Erythroblast (primary cell): ENCODE measurements at places on chromosomes 4 and X.

GRCh38 chr4:6749340-6750171, 33.0 kb upstream of the KIAA0232 start:
- peak; percentile 53 for DNase-seq

- no peak for DNase-seq
These were observed 133.3 kb downstream of the DCK start for GRCh38 chr4:71126719-71127118.

- DNase-seq, result no peak
These were observed 75.8 kb downstream of the DHX15 start for GRCh38 chr4:24508541-24508940.

DNA sequence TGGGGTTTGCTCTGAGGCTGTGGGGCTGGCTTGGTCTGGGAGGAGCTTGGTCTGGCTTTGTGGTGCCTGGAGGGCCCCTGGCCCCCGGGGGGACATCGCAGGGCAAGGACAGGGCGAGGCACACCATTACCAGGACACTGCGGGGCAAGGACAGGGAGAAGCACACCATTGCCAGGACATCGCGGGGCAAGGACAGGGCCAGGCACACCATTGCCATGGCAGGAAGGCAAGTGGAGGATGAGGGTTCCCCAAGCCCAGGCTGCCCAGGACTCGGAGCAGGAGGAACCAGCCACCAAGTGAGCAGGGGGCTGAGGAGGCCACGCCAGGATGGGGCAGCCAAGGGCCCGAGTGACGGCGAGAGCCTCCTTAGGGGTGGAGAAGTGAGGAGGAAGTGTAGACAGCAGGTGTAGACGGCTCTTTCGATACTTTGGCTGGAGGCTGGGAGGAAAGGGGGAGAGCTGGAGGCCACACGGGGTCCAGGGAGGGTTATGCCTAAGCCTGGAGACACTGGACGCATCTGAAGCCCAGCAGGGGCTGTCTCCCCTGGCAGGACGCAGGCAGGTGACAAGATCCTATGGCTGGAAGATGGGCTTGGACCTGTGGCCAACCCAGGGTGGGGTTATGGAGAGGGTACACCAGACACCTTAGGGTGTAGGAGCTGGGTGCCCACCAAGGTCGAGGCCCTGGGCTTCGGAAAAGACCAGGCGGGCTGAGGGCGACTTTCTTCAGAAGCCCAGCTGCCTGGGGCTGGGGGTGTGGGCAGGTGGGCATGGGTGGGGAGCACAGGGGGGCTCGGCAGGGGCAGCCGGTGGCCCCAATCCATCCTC, 7.3 kb downstream of the NKX1-1 start:
- DNase-seq, result no peak

DNA sequence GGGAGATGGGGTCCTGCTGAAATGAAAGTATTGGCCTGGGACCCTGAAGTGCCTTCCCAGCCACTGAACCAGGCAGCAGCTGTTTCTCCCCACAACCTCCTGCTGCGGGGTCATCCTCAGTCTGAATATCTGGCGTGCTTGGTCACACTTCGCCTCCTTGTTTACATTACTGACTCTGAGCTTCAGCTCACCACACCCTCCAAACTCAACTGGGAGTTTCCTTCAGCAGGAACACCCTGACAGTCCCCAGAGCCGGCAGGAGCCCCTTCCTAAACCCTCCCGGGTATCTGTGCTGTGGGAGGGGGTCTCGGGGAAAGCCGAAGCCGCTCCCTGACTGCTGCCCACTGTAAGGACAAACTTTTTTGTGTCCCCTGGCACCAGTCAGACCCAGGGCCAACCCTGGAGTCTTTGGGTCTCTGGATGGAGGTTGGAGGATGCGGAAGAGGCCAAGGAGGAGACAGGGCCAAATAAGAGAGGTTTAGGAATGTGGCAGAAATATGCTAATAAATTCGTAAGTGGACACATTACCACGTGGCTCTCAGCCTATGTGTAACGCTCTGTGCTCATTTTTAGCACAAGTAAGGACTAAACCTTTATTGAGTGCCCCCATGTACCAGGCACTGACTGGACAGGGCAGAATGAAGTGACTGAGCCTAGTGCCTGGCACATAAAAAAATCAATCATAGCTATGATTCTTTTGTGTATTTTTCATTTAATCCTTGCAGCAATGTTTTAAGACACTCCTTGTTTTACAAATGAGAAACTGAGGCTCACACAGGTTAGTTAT, 20.7 kb downstream of the FHDC1 start:
- peak; percentile 80 for DNase-seq

- peak; percentile 68 for DNase-seq
These were observed 17.4 kb downstream of the QDPR start for GRCh38 chr4:17494258-17495190.

DNA sequence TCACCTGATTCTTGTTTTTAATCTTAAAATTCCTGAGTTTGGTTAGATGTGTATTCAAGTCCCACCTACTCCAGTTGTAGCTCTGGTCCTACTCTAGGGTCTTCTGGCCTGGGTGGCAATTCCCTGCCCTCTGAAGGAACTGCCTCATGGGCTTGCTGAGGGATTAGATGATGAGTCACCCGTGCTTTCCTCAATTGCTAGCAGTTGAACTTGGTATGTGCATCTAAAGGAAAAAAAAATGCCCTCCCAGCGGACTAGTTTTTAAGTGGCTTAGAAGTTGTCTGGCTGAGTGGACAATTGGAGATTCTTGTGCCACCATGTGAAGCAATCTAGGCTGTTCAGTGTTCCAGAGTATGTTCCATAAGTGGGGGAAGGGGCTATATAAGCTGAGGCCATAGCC, 127.0 kb downstream of the CCNG2 start:
- no peak for DNase-seq
